ENCODE measurements at places on chromosomes 2 and 18.

GRCh38 chr2:26326514-26326913, 19.4 kb upstream of the SELENOI start:
- DNase-seq = no peak

DNA sequence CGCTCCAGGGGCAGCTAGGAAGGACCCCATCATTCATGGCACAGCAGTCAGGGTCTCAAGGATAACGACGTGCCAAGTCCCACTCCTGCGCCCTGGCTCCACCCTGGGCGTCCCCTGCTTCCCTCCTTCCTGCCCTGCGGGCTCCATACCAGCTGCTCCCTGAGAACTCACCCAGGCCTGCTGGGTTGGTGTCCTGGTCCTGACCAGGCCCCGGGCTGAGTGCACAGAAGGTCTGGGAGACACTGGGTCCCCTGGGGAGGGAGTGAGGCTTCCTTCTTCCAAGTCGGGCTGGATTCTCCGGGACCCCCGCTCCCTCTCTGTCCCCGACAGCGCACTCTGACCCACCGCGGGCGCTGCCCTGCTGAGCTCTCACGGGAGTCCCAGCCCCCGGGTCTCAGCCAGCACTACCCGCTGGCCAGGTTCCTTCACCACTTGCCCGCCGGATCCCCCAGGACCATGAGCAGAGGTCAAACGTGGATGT, 160.2 kb downstream of the PXDN start:
- no peak for DNase-seq

DNA sequence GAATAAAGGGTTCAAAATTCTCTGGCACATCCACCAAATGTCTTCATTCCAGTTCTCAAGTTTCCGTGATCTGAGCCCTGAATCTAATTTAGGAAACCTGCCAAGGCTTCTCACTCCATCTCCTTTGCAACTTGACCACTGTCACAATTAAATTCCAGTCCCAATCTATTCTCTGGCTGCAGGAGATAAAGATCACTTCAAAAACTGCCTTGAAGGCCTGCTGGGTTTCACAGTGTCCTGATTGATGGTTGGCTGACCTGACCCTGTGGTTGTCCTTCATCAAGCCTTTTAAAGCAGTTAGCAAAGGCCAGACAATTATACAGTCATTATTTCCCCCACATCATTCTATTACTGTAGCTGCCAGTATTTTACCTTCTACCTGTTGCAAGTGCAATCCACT, 60.3 kb upstream of the DNAJC10 start:
- no peak for DNase-seq

GRCh38 chr2:222485367-222486211, 61.2 kb downstream of the SGPP2 start:
- no peak for DNase-seq

GRCh38 chr2:3662239-3662638, 4.2 kb downstream of the ALLC start:
- no peak for DNase-seq

DNA sequence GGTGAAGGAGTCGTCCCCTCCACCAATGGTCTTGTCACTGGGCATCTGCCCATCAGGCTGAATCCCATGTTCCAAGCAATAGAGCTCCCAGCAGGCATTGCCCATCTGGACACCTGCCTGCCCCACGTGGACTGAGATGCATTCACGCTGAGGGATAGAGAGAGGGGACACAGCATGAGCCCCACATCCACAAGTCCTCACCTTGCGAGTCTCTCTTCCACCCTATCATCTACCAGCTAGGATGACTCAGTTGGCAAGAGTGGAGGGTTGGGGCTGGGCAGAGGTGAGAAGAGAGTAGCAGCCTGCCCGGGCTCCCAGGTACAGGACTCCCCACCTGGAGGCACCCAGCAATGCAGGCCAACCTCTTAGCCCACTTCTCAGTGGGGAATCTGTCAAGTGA, 959 bp upstream of the TUBA4B start:
- DNase-seq = peak; percentile 50

GRCh38 chr2:7225848-7226247, 308.6 kb downstream of the RNF144A start:
- no peak for DNase-seq

All from stimulated activated CD4-positive, alpha-beta T cell treated with anti-CD3 and anti-CD28 coated beads, Interleukin-15, amount 100 ng/mL, for 24 hours (primary cell).